ENCODE measurements at places on chromosomes 13 and 19.

- peak; percentile 96 for DNase-seq
Observed at GRCh38 chr19:53431399-53432087, at the start of gene ZNF761. TSS of gene ZNF761 (plus strand) at chr19:53431984. CDS start at chr19:53447269, 15,285 bp downstream.

DNA sequence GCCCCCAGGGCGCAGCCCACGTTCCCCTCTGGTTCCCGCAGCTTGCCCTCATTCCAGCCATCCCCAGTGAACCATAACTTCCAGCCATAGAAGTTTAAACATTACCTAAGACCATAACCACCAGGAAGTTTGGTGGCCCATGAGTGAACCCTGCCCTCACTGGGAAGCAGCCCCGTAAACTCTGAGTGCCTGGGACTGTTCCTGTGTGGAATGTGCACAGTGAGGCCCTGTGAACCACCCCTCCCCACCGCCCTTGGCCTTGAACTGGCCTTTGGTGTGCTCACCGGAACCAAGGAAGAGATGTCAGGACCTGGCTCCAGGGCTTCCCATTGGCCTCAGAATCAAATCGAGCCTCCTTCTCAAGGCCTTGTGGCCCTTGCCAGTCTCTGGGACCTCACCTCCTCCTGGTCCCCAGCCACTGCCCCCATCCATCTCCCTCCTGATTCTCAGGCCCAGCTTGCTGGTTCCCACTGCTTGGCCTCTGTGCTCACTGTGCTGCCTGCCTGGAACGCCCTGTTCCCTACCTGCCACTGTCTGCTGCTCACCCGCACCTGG lies 46.5 kb downstream of the DNM2 start:
- no peak for DNase-seq

GRCh38 chr13:103134271-103134670 lies 68.1 kb upstream of the SLC10A2 start:
- DNase-seq, result no peak

- no peak for DNase-seq
Observed at GRCh38 chr13:61109741-61110140, 305.9 kb downstream of the PCDH20 start.

- peak; percentile 47 for DNase-seq
Observed at GRCh38 chr13:106533943-106534638, 1.4 kb downstream of the EFNB2 start.

Measured in ureter (tissue), 1 donor.